PC-9 (cell line): ENCODE measurements at places on chromosomes 2 and 18. TPM values are rescaled to one million over a fixed set of nuclear protein-coding genes. Genes with fewer than 3 reads are reported as not detected.

Gene RAB6C
- not detected in 2 replicates for total RNA-seq

Gene TMEM178A
- 2.8 and 2.9 TPM in 2 replicates for total RNA-seq

Gene ATOH8
- total RNA-seq: 0.25 TPM in 1 of 2 replicates, not detected in the other

DNA sequence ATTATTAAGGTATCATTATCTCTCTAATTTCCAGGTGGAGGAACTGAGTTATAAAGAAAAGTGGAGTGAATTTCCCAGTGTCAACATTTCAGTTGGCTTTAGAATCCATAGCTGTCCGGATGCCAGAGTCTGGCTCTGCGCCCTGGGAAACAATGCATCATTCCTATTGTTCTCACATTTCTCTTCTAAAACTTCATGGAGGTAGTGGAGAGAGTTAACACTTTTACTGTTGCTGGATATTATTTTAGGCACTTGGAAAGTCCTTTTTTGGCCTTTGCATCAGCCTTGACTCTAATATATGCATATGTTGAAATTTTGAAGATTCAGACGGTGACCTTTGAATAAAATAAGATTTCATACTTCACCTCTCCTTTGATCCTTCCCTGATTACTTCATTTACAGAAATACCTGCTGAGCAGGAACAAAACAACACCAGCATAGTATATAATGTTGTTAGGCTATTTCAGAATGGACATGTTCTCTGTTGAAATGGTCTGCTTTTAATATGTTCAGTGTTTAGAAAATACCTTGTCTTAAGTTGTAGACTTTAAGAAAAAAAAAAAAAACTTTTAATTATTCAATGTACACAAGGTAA, 148.8 kb downstream of the EPHA4 start:
- no peak for DNase-seq

GRCh38 chr2:190137561-190137960, 75.0 kb upstream of the MSTN start:
- DNase-seq: no peak

- peak; percentile 7 for DNase-seq
These were observed 352.9 kb downstream of the LPIN1 start for GRCh38 chr2:12099374-12099773.
